ENCODE measurements at places on chromosomes 2 and 18.

DNA sequence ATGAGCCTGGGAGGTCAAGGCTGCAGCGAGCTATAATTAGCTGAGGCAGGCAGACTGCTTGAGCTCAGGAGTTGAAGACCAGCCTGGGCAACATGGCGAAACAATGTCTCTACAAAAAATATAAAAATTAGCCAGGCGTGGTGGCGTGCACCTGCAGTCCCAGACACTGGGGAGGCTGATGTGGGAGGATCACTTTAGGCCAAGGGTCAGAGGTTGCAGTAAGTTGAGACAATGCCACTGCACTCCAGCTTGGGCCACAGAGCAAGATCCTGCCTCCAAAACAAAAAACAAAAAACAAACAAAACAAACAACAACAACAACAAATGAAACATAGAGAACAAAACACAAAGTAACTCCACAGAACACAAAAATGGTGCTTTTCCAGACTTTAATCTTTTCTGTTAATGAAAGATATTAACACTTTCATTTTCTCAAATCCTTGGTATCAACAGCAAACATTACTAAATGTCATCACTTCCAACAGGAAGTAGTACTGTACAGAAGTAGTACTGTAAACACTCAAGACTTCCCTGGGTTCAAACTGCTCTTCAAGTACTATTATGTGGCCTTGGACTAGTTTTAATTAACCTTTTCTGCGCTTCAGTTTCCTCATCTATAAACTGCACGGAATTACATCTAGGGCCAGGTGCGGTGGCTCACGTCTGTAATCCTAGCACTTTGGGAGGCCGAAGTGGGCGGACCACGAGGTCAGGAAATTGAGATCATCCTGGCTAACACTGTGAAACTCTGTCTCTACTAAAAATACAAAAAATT lies 27.9 kb downstream of the PUM2 start:
- no peak overlapping the region for H3K27ac ChIP-seq
- peaks cover 26% of the 10 kb centered on the region for H3K36me3 ChIP-seq
- H3K4me3 ChIP-seq: no peak overlapping the region

DNA sequence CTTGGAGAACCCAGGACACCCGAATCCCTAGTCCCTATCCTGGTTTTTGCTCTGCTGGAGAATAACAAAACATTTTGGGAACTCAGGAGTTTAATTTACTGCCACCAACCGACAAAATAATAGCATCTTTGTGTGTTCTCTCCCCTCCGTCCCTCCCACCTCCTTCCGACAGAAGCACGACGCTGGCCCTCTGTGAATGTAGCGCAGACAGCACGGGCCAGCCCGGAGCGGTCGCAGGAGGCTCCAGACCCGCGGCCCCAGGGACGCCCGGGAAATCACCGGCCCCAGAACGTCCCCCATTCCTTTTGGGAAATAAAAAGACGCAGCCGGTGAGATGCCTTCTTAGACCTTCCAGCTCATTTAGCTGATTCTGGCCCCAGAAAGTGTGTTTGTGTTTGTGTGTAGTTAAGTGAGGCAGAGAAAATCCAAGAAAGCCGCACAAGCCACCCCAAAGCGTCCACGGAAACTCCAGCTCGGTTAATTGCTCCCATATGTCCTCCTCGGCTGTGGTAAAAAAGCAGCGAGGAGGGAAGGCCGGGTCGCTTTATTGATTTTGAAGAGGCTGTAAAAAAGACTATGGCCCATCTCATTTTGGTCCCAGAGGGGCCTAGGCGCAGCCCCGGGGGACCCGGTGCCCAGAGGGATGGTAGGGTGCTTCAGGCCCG lies 577 bp upstream of the TANC1 start:
- H3K36me3 ChIP-seq: no peaks in the 10 kb centered on the region
- H3K4me3 ChIP-seq: peak overlapping the region; percentile 92
- peak; percentile 72 for DNase-seq
- H3K27ac ChIP-seq: peak overlapping the region; percentile 93
- H3K27me3 ChIP-seq: no peaks in the 10 kb centered on the region
- peaks cover 3% of the 10 kb centered on the region for H3K4me1 ChIP-seq

DNA sequence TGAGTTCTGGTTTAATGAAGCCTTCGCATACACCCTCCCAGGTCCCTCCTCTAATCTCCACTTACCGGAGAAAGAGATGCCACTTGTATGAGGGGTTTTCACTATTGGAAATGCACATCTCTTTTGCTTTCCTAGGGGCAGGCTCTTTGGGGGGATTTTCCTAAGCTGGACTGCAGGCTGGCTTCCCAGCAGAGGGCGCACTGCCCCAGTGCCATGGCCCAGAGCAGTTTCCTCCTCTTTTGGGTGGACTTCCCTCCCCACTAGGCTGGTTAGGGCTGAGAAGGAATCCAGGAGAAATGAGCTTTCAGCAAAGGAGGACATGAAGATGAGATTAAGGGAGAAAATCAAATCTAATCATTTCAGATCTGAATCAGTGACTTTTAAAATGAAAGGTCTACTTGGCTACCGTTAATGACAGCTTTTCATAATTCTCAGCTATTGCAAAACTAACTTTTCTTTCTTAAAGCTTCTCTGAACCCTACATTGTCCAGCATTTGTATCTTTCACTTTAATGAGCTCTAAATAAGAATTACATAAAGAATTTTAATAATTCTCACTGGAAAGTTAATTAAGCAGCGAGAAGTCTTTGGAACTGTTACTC lies 784.1 kb upstream of the FANCL start:
- H3K4me1 ChIP-seq: no peaks in the 10 kb centered on the region
- H3K36me3 ChIP-seq: no peaks in the 10 kb centered on the region
- no peak overlapping the region for H3K4me3 ChIP-seq
- no peaks in the 10 kb centered on the region for H3K27me3 ChIP-seq
- H3K27ac ChIP-seq: no peak overlapping the region
- no peak for DNase-seq

DNA sequence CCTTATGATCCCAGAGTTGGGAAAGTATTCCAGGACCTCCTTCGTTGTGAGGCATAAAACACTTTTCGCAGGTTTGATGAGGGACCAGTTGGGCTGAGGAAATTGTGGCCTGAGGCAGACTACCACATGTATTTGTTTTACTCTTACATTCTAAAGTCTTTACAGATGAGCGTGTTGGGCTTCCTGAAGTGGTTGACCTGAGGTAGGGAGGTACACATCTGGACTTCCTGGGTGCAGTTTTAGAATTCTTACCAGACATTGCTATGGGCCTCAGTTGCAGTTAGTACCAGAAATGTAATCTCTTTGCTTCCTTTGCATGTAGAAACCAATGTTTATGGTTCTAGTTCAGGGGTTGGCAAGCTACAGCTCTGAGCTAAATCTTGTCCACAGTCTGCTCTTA lies 48.7 kb downstream of the COA5 start:
- DNase-seq: no peak
- H3K27ac ChIP-seq: peak overlapping the region; percentile 48
- no peak overlapping the region for H3K4me3 ChIP-seq
- H3K4me1 ChIP-seq: no peaks in the 10 kb centered on the region
- peaks cover 38% of the 10 kb centered on the region for H3K36me3 ChIP-seq

DNA sequence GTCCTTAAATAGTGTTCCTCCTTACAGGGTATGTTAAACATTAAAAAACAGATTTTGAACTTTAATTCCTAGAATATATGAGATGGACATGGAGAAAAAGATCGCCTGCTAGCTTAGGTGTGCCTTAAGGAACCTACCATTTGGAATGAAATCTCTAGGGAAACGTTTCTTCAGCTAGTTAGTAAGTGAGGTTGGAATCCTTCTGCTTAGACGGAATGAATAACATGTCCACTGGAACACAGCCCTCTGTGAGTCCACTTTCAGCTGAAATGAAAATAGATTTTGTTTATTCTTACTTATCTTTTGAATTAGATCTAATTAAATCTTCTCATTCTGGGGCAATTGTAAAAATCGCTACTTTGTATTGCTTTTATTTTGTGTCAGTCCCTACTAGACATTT lies 28.4 kb downstream of the NAB1 start:
- peak overlapping the region; percentile 48 for H3K27ac ChIP-seq
- DNase-seq: no peak
- H3K4me3 ChIP-seq: no peak overlapping the region
- no peaks in the 10 kb centered on the region for H3K27me3 ChIP-seq

GRCh38 chr2:217091531-217091930 lies 231.7 kb upstream of the TNP1 start:
- H3K36me3 ChIP-seq: no peaks in the 10 kb centered on the region
- H3K4me3 ChIP-seq: no peak overlapping the region
- DNase-seq: no peak

DNA sequence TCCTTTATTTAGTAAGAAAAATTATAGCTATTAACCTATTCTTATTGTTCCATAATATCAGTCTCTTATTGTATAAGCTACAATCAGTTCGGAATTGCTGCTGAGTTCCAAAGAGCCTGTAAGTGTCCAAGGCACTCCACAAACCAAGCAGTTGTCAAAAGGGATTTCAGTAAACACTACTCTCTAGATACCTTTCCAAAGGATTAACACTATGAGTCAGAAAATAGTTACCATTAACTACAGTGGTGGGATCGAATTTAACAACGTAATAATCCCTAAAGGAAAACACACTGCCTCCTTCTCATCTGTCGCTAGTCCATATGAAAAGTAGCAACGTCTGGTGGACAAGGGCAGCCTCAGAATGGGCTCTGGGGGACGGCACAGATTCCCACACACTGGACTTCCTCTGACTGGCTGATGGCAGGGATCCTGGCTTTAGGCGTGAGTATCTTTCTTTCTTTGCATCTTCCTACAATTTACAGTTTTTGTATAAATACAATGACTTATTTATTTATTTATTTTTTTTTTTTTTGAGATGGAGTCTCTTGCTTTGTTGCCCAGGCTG lies 8.8 kb downstream of the TGFBRAP1 start:
- no peak overlapping the region for H3K4me3 ChIP-seq
- no peaks in the 10 kb centered on the region for H3K27me3 ChIP-seq
- DNase-seq: no peak
- peaks cover 3% of the 10 kb centered on the region for H3K36me3 ChIP-seq
- no peak overlapping the region for H3K27ac ChIP-seq

GRCh38 chr18:42980426-42980825 lies 135.1 kb downstream of the RIT2 start:
- DNase-seq: no peak
- H3K36me3 ChIP-seq: no peaks in the 10 kb centered on the region
- H3K4me3 ChIP-seq: no peak overlapping the region

DNA sequence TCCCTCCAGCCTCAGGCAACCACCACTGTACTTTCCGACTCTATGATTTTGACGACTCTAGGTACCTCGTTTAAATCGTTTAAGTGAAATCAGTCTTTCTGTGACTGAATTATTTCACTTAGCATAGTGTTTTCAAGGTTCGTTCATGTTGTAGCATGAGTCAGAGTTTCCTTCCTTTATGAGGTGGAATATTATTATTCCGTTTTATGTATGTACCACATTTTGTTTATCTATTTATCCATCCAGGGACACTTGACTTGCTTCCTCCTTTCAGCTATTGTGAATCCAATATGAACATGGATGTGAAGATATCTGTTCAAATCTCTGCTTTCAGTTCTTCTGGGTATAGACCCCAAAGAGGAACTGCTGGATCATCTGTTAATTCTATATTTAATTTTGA lies 19.1 kb downstream of the IL1R2 start:
- H3K27me3 ChIP-seq: no peaks in the 10 kb centered on the region
- H3K27ac ChIP-seq: no peak overlapping the region
- H3K36me3 ChIP-seq: no peaks in the 10 kb centered on the region
- DNase-seq: no peak
- H3K4me3 ChIP-seq: no peak overlapping the region

- no peaks in the 10 kb centered on the region for H3K36me3 ChIP-seq
- H3K4me1 ChIP-seq: peaks cover 18% of the 10 kb centered on the region
- no peak for DNase-seq
Measured at GRCh38 chr18:34870555-34871310, 160.6 kb downstream of the DTNA start.

GRCh38 chr18:39462436-39462835 lies 1896.8 kb upstream of the CELF4 start:
- DNase-seq: no peak
- H3K4me3 ChIP-seq: no peak overlapping the region
- H3K36me3 ChIP-seq: no peaks in the 10 kb centered on the region
- H3K27me3 ChIP-seq: no peaks in the 10 kb centered on the region
- no peak overlapping the region for H3K27ac ChIP-seq
- no peaks in the 10 kb centered on the region for H3K4me1 ChIP-seq

DNA sequence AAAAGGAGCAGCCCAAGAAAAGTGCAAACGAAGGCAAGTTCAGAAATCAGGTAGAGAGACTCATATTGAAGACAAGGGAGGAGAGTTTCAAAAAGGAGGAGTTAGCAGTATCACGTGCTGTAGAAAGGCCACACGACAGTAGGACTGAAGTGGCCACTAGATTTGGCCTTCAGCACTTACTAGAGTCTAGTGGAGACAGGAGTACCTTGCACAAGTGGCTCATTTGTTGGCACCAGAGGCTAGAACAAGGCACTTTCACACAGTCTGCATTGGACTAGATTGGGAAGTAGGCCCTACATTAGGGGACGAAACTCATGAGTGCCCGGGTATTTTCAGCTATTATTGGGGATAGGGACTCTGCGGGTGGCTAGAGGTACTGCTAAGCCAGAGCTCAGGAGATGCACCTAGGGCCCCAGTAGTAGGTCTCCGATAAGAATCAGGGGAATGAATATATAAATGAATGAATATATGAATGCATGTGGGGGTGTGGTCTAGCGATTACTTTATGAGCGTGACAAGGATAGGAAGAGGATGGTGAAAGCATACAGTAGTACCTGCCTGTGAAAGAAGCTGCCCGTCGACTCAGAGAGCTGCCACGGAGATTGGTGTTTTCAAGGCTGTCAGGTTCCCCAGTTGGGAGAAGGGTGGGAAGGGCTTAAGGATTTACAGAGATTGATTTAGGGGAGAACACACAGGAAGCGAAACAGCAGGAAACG lies 1.4 kb upstream of the NCOA1 start:
- H3K4me1 ChIP-seq: no peaks in the 10 kb centered on the region
- H3K4me3 ChIP-seq: no peak overlapping the region
- H3K27ac ChIP-seq: peak overlapping the region; percentile 96
- no peaks in the 10 kb centered on the region for H3K36me3 ChIP-seq

DNA sequence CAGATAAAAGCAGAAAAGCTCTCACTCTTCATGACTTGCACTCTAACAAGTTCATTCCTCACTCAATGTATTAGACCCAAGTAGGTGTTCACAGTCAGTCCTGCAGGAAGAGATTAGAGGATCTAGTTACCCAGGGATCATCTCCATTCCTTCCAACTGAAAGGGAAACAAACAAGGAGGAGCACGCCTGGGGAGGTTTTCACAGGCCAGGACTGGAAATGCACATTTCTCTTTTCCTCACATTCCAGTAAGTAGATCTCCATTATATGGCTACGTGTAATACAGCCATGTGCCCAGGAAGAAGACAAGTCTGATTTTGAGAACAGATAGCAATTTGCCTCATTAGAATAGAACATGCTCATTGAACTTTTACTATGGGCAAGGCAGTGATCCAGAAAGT lies 1132.2 kb upstream of the FAM98A start:
- H3K4me1 ChIP-seq: no peaks in the 10 kb centered on the region
- no peak for DNase-seq
- H3K4me3 ChIP-seq: no peak overlapping the region
- H3K36me3 ChIP-seq: no peaks in the 10 kb centered on the region
- H3K27me3 ChIP-seq: no peaks in the 10 kb centered on the region

- no peaks in the 10 kb centered on the region for H3K36me3 ChIP-seq
- no peaks in the 10 kb centered on the region for H3K27me3 ChIP-seq
- no peak overlapping the region for H3K4me3 ChIP-seq
- H3K27ac ChIP-seq: no peak overlapping the region
Measured at GRCh38 chr2:143121079-143121478, 8.1 kb upstream of the ARHGAP15 start.
